ENCODE measurements at places on chromosomes 6 and 20.
A peak's percentile ranks its signal among the peaks of the same experiment; 100 is the strongest.

- ATAC-seq: peak; percentile 42
Observed at GRCh38 chr6:150001295-150002008, 23.9 kb downstream of the RAET1L start.

DNA sequence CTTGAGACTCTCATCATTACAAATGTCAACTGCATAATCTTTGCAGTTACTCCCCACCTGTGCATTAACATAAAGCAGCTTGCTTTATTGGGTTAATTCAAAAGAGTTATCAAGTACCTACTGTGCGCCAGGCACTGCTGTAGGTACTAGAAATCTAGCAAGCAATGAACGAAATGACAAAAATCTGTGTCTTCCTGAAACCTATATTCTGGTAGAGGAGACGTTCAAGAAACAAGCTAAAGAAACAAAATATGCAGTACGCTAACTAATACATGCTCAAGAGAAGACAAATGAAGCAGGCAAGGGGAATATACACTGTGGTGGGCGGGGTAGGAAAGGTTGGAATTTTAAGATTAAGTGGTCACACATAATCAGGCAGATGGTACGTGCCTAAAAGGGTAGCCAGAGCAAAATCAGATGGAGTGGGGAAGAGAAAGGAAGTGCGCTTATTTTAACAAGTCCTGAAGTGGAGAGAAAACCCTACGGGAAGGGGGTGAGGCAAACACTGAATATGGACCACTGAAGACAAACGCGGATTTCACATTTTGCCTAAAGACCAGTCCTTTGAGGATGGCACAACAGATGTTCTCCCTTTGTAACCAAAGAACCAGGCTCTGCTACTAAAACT lies 1.2 kb downstream of the ELOVL2 start:
- no peak for ATAC-seq

DNA sequence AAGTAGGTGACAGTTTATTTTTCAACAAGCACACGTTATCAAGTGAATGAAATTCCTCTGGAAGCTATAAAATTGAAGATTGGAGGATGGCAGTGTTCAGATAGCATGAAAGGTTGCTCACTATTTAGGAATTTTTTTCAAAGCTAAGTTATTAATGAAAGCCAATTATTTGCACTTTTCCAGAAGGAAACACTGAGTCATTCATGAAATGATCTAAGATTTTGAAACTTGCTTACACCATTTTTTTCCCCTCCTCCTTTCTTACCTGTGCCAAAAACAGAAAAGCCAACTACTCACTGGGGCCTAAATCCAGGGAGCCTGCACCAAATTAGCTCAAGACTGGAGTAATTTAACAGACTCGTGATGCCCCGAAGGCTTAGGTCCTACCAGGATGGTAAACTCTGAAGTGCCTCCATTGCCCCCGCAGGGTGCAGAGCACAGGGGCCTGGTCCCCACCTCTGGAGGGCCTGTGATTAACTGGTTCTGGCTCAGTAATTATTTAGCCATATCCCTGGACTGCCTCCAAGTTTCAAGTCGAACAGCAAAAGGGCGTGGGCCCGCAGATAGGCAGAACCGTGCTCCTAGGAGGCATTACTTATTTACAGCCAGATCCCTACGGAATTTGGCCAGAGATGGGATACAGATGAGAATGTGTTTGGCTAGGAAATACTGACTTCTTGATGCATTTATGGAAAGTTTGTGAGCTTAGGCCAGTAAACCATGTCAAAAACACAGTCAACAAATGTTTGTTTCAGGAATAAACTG lies 28.0 kb upstream of the ZNF217 start:
- peak; percentile 39 for ATAC-seq

DNA sequence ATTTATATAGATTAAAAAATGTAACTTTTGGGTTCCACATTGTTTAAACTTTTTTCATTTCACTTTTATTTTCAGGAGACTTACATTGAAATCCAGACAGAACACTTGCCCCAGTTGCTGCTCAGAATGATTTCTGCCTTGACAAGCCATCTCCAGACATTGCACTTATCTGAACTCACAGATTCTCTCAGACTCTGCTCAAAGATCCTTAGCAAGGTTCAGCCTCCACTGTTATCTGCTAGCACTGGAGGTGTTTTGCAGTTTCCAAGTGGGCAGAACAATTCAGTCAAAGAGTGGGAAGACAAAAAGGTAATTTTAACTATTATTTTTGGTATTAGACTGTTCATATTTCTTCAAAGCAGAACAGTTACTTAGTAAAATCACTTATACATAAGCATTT lies 58.0 kb downstream of the DOP1A start:
- ATAC-seq: no peak

- no peak for ATAC-seq
Observed at GRCh38 chr6:107129370-107129925, 14.1 kb upstream of the BEND3 start.

GRCh38 chr6:147738099-147738498 lies 229.6 kb downstream of the SAMD5 start:
- ATAC-seq: no peak

GRCh38 chr6:48111575-48111974 lies 578 bp upstream of the PTCHD4 start:
- no peak for ATAC-seq

DNA sequence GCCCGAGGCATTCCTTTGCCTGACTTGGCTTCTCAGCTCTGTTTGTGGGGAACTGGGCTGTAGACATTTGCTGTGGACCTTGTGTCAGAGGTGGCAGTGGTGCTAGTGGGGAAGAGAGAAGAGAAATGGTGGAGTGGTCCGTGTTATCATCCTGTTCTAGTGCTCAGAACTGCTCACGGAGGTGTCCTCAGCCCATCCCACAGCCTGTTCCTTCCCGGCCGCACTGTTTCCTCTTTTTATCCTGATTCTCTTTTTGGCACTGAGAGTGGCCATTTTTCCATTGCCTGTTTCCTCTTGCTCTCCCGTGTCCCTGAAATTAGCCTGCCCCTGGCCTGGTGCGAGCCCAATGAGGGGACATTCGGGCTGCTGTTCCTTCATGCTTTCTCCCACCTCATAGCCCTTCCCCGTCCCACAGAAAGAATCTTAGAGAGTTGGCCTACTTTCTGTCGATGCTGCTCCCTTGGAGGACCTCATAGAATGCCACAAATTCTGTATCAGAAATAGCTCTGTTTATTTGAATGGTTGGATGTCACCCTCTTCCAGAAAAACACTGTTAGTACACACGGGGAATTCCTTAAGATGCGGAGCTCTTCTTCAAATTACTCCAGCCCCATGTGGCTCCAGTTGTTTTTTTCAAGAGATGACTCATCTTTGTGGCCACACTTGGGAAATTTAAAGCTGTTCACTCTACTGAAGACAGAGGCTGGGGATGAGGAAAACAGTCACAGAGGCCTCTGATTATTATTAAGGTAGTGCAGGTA lies 26.1 kb downstream of the FARS2 start:
- ATAC-seq: no peak

GRCh38 chr6:3504354-3504753 lies 47.5 kb upstream of the SLC22A23 start:
- ATAC-seq: no peak

DNA sequence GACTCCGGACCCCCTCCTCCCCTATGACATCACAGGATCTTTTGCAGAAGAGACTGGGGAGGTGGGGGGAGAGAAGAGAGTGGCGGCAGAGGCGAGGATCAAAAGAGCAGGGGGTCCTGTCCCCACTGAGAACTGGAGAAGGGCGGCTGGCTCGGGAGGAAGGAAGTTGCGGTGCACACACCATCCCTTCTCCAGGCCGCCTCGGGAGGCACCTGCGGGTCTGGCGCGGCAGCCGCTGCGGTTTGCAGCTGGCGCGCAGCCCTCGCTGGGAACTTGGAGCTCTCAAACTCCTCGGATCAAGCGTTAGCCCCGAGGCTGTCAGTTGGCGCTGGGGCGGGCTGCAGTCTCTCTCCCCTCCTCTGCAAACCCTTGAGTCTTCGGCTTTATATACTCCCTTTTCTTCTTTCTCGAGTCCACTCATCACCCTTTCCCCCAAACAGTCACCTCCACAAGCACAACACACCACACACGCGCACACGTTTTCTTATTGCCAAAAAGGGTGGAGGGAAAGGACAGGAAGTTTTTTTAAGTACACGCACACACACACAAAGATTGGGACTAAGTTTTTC lies 180.7 kb downstream of the TBXT start:
- ATAC-seq: no peak

DNA sequence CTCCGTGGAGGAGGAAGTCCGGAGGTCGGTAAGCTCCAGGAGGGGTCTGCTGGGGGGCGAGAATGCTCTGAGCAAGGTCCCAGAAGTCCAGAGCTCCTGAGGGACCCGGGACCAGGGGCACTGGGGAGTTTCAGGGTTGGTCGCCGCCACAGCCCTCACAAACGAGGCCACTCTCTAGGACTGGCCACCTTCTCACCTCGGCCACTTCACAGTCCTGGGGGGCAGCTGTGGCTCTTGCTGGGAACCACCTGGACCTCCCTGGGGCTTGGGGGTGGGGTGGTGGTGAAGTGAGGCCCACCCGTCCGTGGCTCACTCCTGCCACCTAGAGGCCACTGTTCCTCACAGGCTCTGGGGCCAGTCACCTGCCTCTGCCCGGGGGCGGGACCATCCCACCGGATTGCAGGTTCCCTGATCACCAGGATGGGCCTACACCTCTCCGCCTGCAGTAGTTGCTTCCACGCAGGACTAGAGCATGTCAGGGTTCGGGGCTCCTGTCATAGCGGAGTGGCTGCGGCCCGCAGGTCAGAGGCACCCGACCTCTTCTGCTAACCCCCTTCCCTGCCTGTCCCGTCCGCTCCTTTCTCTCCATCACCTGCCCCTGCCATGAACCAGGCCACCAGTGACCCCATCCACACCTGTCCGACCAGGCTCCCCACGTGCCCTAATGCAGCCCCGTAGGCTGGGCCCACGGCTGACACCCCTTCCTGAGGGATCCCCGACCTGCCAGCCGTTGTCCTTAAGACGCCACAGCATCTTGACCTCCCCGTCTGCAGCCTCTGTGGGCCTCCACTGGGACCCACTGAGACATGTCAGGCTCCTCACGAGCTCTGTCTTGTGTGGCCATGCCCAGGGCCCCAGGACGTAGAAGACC lies 5.1 kb upstream of the TCEA2 start:
- ATAC-seq: peak; percentile 75

GRCh38 chr20:62702895-62703852 lies 5.5 kb upstream of the NTSR1 start:
- ATAC-seq: no peak

GRCh38 chr20:20547221-20547875 lies 165.1 kb downstream of the RALGAPA2 start:
- ATAC-seq: peak; percentile 54
